Effector CD4-positive, alpha-beta T cell (primary cell): ENCODE measurements at places on chromosomes 6 and 20.

- no peak for DNase-seq
Measured at GRCh38 chr6:116986819-116987218, 109.8 kb downstream of the RFX6 start.

DNA sequence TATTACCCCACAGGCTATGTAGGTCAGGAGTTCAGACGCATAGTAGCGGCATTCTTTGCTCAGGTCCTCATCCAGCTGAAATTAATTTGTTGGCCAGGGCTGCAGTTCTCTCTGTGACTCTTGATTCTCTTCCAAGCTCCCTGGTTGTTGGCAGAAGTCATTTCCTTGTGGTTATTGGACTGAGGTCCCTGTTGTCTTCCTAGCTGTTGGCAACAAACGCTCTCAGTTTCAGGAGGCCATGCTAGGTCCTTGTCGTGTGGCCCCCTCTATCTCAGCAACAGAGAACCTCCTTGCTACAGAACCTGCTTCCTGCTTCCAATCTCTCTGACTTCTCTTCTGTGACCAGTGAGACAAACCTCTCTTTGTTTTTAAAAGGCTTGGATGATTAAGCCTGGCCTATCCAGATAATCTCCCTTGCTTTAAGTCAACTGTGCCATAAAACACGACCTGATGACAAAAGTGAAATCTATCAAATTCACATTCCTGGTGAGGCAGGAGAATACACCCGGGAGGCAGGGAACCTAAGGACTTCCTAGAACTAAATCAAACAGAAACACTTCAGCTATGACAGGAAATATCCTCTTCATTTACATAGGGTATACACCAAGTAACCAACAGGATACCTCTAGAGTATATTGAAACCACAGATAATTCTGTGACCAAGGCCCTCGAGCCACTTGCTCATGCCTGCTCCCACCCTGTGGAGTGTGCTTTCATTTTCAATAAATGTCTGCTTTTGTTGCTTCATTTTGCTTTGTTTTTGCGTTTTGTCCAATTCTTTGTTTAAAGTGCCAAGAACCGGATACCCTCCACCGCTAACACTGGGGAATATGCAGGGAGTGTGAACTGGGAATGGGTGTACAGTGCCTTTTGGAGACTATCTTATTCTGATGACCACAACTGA is 196.0 kb downstream of the BTBD3 start:
- no peak for DNase-seq

DNA sequence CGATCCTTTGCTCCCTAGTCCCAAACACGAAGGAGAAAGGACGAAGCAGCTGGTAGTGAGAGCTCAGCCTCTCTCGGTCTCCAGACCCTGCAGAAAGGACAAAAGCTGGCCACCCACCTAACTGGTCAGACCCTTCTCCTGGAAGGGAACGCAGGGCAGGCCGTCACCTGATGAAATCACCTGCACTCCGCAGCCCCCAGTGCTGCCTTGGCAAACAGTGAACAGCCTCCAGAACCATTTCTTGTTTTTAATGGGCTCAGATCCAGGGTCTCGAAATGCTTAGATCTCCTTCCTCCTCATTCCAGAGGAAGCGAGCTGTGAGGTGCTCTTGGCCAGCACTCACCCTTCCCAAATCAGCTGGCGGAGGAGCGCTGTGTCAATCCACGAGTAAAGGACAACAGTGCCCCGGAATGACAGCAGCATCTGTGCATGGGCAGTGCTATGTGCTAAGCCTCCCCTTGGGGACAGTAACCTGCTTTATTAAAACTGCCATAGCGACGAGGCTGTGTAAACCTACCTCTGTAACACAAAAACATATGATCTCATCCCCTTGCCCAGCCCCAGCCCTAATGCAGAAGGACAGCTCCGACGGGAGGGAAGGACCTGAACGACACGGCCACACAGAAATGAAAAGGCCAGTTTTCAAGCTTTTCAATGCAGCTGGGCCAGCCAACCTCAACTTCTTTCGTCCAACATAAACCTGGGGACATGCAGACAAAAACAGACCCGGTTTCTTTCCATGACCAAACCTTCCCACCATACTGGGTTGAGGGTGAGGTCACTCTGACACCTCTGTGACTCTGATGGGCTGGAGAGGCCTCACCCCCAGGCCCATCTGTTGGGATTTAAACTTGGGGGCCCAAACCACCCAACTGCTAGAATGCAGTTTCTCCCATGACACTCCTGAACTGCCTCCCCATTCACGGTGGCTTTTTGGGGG is 43.3 kb downstream of the SULF2 start:
- DNase-seq = no peak

GRCh38 chr20:973785-974194 is 28.3 kb downstream of the RSPO4 start:
- no peak for DNase-seq

GRCh38 chr20:45948742-45949541 is 14.5 kb downstream of the PCIF1 start:
- no peak for DNase-seq

DNA sequence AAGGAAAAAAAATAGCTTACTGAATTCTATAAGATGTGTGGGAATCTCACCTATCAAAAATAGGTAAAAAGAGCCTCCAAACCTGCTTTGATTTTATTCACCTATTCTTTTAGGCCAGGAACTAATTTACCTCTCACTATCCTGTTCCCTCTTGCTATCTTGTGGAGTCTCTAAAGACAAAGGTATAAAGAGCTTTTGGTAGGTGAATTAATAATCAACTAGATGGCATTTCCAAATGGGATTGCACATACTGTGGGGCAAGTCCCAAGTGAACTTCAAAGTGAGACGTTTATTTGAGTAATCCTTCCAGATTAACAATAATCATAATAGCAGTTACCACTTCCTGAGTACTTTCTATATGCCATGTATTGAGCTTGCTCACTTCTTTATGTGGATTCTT is 2.8 kb downstream of the FAM8A1 start:
- no peak for DNase-seq

DNA sequence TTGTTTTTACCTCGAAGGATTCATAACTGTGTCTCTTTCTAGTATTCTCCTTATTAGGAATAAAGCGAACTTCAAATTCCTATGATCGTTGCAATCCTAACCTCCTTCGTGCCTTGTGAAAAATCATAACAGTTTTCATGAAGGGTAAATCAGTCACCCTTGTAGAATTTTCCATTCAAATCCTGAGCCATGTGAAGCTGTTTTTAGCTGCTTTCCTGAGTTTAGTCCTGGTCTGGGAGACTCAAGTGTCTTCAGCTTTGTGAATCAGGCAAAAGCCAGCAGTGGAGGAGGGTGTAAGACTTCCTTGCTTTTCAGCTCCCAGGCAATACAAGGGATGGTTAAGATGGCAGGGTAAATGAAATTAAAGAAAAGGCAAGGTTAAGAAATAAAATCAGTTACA is 24.3 kb downstream of the GCNT2 start:
- no peak for DNase-seq

DNA sequence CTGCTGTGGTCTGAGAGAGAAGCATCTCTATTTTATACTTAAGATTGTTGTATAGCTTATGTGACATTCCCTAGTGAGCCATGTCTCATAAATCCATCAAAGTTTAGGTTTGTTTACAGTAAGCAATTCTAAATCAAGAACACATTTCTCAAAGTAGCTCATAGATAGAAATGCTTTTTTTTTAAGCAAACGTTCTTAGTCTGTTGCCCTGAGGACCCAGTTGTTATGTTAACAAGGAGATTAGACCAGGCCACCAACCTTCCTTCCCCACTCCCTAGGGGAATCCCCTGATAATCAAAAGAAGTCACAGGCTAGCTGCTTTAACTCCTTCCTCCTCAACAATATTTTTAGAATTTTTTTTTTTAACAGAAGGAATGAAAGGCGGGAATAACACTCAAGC is 169.0 kb downstream of the FUT9 start:
- no peak for DNase-seq

- no peak for DNase-seq
Measured at GRCh38 chr6:112781241-112781640, 434.1 kb downstream of the RFPL4B start.

- DNase-seq = no peak
Measured at GRCh38 chr6:144835322-144835973, 550.3 kb downstream of the UTRN start.

- DNase-seq = no peak
Measured at GRCh38 chr6:34852406-34853085, 35.3 kb downstream of the TAF11 start.

GRCh38 chr6:24775520-24776058 is 852 bp downstream of the GMNN start:
- DNase-seq = peak; percentile 10

DNA sequence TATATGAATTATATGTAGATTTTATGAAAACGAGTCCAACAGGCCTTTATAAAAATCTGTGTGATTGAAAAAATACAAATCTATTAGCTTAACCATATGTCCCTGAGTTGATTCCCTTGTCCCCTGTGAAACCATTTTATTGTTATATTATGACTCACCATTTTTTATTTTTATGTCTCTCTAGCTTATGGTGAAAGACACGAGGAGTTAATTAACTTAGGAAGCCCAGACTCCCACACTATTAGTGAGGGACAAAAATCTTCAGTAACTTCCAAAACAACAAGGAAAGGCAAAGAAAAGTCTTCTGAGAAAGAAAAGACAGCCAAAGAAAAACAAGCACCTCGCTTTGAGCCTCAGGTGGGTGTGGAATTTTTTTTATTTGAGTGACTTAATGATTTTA is 183.1 kb downstream of the ADGB start:
- DNase-seq = no peak

DNA sequence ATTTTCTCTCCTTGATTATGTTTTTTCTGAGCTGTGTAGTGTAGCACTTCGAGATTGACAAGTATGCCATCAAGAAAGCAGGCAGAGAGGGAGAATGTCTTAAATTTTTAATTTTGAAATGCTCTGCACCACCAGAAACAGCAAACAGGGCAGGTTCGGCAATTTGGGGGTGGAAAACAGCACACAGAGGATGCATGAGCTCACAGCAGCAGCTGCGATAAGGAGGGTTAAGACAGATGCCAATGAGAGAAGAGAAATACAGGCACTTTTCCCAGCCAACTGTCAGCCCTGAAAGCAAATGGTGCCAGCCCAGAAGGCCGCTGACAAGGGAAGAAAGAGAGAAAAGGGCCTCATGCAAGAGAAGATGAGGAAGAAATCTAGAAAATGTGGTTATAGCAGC is 15.1 kb upstream of the SNRPB2 start:
- no peak for DNase-seq

- no peak for DNase-seq
Measured at GRCh38 chr20:58571356-58571692, 56.1 kb upstream of the APCDD1L start.

DNA sequence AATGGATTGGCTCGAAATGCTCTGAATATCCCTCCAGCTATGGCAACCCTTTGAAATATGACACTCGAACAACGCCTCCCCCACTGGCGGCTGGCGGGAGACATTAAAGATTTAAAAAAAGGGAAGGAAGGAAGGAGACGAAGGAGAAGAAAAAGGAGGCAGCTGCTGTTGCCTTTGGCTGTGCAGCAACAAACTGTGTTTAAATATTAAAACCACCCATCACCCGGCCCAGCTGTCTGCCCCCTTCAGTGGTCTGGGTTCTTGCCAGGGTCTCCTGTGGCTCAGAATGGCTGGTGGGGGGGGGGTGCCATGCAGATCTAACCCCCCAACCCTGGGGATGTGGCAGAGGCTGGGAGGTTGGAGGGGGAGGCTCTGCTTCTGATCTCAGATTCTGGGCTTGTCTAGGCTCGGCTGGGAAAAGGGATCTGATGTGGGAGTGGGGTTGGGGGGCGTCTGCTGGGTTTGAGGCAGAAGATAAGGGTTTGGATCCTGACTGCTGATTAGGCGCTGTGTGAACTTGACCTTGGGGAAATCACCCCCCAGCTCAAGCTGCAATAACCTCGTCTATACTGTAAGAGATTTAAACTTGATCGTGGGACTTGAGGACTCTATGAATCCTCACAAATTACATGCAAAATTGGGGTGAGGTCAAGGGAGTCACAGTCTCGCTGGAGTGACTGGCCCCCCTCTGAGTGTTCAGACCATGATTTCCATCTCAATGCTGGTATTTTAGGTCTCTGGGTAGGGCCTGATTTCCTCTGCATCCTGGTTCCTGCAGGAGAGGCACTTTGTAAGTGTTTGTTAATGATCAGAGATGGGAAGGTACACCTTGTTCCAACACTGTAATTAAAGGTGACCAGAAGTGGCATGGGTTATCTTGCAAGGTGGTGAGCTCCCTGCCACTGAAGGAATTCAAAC is 40.3 kb upstream of the BLCAP start:
- DNase-seq = no peak

DNA sequence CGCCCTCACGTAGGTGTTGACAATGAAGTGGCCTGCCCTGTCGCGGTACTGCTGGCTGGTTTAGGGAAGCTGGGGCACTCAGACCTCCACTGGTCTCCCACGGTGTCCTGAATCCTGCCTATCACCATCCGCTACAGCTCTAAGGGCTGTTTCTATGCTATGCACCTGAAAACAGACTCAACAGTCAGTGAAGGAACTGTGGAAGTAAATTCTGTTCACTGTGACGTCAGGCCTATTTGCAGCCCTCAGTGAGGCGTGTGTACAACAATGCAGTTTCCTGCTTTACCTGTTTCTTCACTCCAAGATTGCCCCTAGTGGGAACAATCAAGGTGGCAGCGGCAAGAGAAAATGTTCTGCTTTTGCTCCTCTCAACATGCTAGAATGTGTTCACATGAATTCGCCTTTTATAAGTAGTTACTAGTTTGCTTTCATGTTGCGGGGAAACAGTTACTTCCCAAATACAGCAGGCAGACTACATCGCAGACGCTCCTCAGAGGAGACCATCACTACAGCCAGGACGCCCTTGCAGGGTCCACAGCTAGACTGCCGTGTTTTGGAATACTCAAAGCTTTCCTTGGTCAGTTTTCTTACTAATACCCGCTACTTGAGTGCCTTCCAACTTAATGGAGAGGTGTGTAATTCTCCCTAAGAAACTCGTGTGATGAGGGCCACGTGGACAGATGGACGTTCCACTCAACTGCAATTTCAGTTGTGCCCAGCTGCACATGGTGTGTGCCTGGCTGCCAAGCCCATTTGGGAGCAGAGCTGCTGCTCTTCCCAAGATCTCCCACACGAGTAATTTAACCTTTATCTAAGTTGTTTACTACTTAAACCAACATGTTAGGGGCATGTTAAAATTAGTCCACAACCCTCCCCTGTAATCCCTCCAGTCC is 25.4 kb downstream of the DIDO1 start:
- no peak for DNase-seq

DNA sequence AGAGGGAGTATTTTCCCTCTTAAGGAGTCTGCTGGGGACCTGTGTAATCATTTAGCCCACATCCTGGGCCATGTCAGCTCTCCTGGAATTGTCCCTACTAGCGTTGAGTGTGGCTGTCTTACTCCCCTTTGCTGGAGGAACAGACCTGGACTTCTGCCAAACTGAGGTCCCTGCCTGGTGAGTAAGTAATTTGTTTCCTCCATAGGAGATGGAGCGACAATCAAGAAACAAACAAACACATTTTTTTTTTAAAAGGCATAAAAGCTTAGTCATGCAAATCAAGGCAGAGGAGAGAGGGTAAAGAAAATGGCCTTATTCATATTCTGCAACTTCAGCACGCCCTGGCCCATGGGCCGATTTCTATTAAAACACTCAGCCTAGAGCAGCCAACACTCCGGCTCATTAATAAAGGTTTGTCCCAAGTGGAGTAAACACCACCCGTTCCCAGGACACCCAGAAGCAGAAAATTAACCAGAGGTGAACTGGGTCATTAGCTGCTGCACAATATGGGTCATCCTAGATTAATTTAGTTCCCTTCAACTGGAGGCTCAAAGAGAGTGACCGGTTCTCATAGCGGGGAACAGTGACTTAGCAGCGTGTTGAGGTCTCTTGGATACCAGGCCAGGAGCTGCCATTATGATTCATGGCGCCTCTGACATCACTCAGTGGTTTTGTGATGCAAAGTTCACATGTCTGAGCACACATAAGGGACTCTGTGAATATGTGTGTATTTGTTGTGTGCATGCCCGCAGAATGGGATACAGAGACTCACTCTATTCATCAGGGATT is 165.0 kb upstream of the SULF2 start:
- DNase-seq = no peak
